ENCODE measurements at places on chromosomes 6 and 20.

- DNase-seq: no peak
Measured at GRCh38 chr20:22243067-22243466, 341.3 kb downstream of the FOXA2 start.

- DNase-seq: no peak
Measured at GRCh38 chr6:121112356-121112755, 221.9 kb downstream of the TBC1D32 start.

DNA sequence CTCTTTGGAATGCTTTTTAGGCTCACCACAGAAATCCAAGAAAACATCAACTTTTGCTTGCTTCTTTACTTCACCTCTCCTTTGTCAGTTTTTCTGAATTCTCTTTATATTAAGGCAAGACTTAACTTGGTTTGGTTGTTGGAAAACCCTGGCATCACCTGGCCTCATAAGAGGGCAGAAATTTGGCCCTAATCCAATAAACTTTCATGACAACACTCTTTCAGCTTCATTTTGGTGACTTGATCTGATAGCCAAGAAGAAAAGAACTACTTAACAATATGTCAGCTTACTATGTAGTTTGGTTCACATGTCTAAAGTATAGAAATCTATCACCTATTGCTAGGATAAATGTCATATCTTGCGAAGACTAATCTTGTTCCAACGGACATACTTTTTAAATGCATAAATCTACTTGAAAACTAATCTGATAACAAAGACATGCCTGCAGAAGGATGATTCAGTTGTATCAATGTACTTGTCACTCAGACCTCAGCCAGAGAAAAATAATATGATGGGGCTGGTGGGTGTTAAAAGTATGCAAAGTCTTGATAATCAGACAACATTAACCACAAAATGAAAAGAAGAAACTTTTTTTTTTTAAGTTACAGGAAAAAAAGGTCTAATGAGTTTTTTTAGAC, 19.3 kb upstream of the HBS1L start:
- DNase-seq: no peak

DNA sequence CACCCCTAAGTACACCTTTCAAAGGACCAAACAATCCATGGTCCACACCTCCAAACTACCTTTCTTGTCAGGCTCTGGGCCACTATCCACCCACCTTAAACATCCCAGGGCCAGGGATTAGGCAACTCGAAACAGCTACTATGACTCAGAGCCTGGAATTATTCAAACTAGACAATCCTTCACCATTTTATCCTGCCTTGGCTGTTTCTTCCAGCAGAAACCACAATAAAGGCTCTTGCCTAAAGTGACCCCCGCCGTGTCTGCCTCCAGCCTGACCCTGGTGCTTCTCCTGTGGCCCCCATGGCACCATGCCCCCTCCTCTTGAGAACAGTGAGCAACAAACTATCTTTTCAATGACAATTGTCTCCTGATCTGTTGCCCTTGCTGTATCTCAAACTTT, 195.5 kb downstream of the EPM2A start:
- DNase-seq: no peak

DNA sequence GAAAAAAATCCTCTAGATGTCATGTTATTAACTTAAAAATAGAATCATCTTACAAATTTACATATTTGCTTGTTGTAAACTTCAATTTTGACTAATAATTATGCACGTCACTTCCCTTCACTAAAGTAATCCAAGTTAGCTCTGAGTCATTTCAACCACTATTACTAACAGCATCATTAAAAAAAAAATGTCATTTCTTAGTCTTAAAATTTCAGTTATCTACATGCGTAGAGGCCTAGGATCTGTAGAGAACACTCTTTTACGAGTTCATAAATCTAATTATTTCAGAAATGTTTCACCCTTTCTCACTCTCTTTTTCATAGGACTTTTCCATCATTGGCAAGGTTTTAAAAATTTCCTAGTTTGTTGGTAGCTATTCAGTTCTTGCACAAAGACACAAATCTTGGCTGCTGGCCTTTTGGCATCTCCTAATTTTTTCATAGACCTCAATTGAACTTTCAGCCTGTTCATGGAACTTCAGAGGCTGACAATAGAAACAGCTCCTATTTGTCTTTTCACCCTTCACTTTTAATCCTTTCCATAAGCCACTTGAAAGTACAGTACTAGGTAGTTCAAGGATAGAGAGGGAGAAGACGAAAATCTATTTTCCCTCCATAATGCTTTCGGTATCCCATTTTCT, 61.5 kb downstream of the OGFRL1 start:
- no peak for DNase-seq

DNA sequence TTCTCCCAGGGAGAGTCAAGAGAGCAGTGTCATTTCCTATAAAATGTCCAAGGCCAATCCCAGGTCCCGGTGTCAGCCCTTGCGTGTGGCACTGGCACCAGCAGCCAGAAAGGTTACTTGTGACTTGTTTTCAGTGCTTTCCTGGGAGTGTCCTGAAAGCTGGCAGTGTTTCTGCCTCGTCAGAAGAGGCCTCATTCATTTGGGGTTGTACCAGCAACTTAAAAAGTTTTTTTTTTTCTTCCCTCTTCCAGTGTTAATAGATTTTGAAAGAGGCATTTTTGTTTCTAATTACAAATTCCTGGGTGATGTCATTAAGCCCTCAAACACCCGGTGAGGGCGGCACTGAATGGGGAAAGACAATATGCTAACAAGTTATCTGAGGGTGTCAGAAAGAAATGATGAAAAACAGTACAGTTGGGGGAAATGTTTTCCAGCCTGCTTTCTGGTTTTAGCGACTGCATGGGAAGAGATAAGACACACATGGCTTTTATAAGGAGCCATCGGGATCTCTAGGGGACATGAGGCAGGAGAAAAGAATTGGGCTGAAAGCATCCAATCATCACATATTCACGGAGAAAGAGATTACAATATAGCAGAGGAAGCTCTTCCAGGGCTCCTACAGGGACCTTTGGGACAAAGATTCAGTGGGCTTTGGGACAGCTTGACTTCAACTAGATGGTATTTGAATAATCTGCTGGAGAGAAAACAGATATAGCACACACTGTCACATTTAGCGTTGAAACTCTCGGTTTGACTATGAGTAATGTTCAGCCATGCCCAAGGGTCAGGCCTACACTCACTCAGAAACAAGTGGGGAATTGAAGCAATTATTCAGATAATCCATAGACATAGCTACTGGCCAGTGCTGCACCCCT, 153.0 kb downstream of the BCAS1 start:
- DNase-seq: no peak

- DNase-seq: peak; percentile 97
Measured at GRCh38 chr6:166627033-166627874, at the start of gene RPS6KA2. TSS of gene RPS6KA2 (minus strand) at chr6:166627251. CDS start at chr6:166627019, 232 bp downstream.

GRCh38 chr6:42742116-42742894, 3.6 kb downstream of the TBCC start:
- no peak for DNase-seq

GRCh38 chr6:29637247-29637646, 4.3 kb upstream of the GABBR1 start:
- no peak for DNase-seq

DNA sequence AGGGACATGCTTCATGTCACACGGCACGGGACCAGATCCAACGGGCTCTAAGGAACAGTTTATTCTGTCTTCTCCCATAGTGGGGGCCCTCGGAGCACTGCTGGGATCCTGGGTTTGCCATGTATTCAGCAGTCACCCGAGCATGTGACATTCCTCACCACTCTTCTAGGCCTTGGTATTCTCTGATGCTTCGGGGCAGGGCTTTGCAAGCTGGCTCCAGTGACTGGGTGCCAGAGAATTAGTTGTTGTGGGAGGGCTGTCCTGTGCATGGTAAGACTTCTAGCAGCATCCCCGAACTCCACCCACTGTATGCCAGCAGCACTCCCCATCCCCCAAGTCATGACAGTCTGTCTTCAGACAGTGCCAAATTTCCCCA, 5.4 kb downstream of the CCN5 start:
- no peak for DNase-seq

DNA sequence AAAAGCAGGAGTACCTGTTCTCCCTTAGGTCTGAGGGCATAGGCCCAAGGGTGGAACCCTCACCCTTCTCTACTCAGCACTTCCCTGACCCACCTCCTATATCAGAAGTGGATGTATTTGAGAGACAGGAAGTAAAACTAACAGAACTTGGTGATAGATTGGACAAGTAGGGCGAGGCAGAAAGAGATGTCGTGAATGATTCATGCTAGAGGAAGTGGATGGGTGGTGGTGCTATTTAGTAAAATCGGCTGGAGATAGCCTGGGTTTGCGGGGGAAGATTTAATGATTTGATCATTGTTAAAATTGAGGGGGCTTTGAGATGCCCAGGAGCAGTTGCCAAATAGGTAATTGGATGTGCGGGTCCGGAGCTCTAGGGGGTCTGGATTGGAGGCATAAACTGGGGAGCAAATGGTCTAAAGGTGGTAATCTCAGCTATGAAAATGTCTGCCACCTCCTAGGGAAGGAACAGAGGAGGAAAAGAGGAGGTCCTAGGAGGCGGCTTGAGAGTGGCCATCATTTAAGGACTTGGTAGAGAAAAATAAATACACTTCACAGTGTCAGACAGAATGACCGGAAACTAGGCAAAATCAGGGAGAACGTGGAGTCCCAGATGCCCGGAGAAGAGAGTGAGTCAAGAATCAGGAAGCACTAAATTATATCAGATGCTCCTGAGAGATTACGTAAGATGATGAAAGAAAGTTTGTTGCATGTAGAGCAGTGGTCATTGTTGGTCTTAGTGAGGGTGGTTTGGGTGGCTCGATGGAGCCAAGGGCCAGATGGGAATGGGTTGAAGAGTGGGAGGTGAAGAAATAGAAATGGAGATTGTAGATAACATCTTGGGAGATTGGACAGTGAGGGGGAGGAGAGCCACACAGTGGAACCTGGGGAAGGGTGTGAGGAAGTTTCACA, 142.0 kb downstream of the CEP57L1 start:
- DNase-seq: no peak

GRCh38 chr6:124770784-124771183, 191.5 kb upstream of the RNF217 start:
- DNase-seq: no peak

DNA sequence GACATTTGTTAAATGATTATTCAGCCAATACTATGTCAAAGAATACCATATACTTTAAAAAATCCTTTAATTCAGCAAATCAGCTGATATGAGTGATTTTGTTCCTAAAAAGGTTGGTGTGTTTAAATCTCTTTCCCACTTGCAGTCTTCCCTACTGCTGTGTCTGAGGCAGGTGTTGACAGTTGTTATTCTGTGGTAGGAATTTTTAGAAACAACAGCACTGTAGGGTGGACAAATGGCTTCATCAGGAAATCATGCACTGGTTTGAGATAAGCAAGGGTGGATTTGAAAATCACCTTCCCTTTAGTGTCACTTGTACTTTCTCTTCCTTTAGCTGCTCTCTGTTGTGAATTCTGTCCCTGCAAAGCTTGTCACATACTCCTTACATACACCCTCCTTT, 213.7 kb upstream of the SGK1 start:
- DNase-seq: no peak

DNA sequence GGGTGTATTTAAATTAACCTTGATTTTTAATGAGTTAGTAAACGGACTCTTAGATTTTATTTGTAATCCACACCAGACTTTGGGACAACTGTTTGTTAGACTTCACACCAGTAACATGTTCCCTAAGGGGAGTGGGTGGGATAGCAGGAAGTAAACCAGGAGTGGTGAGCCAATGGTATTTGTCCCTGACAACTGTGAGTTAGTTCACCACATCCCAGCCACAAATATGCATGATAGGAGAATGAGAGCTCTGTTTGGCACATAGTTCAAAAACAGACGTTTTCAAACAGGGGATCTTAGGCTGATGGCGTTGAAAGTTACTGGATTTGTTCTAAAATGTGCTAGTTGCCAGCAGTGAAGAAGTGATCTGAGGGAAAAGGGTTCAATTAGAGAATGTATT, 18.7 kb upstream of the COL10A1 start:
- DNase-seq: no peak

GRCh38 chr20:17892189-17892938, 76.2 kb downstream of the SNX5 start:
- no peak for DNase-seq

DNA sequence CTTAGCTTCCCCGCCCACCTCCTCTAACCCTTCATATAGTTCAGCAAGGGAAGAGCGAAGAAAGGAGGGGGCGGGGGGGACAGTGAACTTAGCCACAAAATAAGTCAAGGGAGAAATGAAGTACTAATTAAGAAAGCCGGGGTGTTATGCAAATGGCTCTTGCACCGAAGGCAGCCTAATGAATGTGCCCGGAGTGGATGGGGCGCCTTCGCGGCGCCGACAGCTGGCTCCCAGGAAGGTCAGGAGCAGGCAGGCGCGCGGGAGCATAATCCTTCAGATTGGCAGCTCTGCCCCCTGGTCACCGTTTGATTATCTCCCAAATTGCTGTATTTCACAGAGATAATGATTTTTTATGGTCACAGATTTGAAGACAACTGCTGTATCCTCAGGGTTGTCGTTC, 395.1 kb downstream of the TFAP2B start:
- DNase-seq: no peak

- DNase-seq: no peak
Measured at GRCh38 chr6:14206391-14206790, 88.8 kb downstream of the CD83 start.

DNA sequence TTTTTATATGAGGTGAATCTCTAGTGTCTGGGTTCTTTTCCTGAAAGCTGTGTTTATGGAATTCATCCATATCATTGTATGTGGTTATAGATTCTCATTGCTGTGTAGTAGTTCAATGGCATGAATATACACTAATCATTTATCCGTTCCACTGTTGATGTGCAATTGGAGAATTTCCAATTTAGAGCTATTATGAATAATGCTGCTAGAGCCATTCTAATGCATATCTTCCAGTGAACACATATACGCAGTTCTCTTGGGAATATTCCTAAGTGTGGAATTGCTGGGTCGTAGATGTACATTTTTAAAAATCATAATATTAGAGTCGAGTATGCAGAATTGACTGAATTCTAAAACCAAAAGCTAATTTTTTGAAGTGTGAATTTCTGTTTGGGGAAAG, 327.5 kb upstream of the JAG1 start:
- DNase-seq: no peak

- DNase-seq: no peak
Measured at GRCh38 chr20:45959126-45959525, 12.9 kb downstream of the ZNF335 start.

- DNase-seq: no peak
Measured at GRCh38 chr6:98094696-98095095, 739.7 kb upstream of the POU3F2 start.

DNA sequence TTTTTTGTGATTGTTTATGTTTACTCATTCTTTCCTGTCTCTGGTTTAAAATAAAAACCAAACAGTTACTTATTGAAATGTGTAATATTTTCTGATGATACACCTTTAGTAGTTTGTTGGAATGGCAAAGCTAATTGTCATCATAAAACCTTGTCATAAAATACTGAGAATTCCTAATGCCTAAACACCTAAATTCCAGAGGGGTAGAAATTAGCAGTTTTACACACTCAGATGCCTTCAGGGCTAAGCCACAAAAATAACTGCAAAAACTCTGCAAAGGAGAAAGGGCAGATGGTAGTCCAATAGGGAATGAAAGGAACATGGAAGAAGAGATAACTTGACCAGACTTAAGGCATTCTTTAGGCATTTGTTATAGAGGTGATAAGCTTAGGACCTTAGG, 30.3 kb downstream of the FAM83B start:
- no peak for DNase-seq

All from DMS79 (cell line).